Fibroblast of skin of left biceps (primary cell): ENCODE measurements at places on chromosomes 3 and 15.

- peak; percentile 29 for DNase-seq
Observed at GRCh38 chr15:85044251-85044853, 62.7 kb downstream of the PDE8A start.

GRCh38 chr3:72669224-72669623 lies 179.0 kb downstream of the SHQ1 start:
- no peak for DNase-seq

GRCh38 chr3:135248213-135248612 lies 453.2 kb downstream of the EPHB1 start:
- DNase-seq = no peak

DNA sequence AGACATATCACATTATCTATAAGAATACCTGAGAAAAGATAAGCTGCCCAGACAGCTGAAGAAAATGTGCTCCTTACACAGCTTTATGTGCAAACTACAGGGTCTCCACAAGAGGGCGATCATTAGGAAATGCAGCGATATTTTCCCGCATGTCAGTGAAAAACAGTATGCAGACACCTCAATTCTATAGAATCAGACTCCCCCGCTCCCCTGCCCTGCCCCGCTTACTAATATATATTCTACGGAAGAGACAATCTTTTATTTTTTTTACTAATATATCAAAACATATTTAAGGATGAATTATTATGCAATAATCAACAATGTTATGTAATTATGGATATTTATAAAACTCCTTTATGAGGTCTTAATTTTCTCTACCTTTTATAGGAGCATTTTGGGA lies 681.3 kb downstream of the ROBO1 start:
- no peak for DNase-seq

DNA sequence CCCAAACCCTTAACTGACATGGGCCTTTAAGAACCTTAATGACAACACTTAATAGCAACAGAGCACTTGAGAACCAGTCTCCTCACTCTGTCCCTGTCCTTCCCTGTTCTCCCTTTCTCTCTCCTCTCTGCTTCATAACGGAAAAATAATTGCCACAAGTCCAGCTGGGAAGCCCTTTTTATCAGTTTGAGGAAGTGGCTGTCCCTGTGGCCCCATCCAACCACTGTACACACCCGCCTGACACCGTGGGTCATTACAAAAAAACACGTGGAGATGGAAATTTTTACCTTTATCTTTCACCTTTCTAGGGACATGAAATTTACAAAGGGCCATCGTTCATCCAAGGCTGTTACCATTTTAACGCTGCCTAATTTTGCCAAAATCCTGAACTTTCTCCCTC lies 49.9 kb downstream of the PGPEP1L start:
- DNase-seq = no peak

GRCh38 chr3:13846238-13846637 lies 33.6 kb downstream of the WNT7A start:
- DNase-seq = no peak

- no peak for DNase-seq
Observed at GRCh38 chr15:65759441-65759840, 32.7 kb downstream of the DENND4A start.

- no peak for DNase-seq
Observed at GRCh38 chr15:27863000-27863399, 236.1 kb downstream of the OCA2 start.

- peak; percentile 8 for DNase-seq
Observed at GRCh38 chr3:183895296-183895695, 10.6 kb upstream of the PARL start.

DNA sequence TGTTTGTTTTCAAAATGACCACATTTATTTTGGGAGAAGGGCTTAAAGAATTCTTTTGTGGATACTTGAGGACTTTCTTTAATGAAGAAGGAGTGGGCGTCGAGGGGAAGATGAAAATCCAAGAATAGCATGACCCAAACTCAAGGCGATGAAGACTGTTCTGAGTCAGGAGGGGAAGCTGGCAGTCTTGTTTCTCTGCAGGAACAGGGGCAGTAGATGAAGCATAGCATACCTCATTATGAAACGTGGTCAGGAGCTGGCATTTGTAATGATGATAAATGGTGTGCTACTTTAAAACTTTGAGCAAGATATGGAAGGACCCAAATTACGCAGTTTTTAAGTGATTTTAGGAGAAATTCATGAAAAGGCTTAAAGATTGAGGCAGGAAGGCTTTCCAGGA lies 549.0 kb downstream of the IGSF11 start:
- DNase-seq = no peak

GRCh38 chr15:85407421-85408269 lies 27.2 kb downstream of the AKAP13 start:
- no peak for DNase-seq

- no peak for DNase-seq
Observed at GRCh38 chr3:104206925-104207324, 1159.8 kb upstream of the ALCAM start.

DNA sequence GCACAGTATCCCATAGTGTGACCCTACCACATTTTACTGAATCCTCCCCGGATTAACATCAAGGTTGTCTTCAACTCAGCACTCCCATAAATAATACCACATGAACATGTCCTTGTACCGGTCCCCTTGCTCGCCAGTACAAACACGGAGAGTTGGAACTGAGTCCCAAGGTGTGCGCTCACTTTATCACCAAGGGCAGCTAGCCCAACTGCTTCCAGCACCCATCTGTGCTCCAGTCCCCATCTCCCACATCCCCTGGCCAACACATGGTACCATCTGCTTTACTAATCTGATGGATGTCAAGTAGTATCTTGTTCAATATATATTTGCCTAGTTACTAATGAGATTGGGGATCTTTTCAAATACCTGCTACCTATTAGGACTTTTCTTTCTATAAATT lies 64.7 kb downstream of the ISG20 start:
- no peak for DNase-seq

DNA sequence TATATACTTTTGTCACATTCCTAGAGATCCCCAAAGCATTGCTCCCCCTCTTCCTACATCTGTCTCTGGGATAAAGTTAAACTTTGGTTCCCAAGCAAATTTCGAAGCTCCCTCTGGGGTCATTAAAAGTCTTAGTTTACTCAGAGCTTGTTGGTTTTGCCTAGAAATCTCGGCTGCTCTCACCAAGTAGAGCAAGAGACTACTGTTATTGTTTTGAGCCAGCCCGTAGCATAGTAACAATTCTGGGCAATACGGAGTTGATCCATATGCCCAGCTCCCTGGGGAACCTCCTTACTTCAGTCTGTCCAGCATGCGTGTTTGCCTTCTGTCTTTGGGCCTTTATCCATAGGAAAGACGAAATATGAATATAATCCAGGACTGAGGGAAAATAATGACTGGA lies 10.0 kb upstream of the P3H2 start:
- DNase-seq = no peak

DNA sequence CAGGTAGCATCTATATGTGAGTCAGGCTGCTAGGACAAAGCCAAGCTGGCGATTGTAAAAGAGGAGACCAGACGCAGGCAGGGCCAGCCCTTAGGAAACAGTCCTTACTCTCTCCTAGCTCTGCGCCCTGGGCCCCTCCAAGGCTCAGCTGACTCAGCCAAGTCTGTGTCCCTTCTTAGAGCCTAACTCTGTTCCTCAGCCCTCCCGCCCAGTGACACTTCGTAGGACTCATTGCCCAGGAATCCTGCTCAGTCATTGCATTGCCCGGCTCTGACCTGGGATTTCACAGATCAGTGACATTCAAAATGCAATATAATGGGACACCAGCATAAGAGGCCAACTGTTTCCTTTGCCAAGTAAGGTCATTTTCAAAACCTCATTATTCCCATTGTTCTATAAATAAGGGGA lies 244.2 kb downstream of the TLE3 start:
- peak; percentile 47 for DNase-seq

DNA sequence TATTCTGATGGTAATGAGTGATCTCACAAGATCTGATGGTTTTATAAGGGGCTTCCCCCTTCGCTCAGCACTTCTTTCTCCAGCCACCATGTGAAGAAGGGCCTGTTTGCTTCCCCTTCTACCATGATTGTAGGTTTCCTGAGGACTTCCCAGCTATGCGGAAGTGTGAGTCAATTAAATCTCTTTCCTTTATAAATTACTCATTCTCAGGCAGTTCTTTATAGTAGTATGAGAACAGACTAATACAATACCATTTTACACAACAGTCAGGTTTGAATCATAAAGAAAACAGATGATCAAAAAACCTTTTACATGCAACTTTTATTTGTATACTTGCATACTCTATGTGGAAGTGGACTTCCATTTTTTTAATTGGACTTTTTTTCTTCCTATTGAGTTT lies 46.7 kb upstream of the CBLB start:
- no peak for DNase-seq

GRCh38 chr15:82810890-82811426 lies 1.5 kb downstream of the WHAMM start:
- no peak for DNase-seq

GRCh38 chr15:69552057-69552815 lies 99.6 kb downstream of the RPLP1 start:
- no peak for DNase-seq

GRCh38 chr3:183233966-183234365 lies 19.1 kb upstream of the B3GNT5 start:
- DNase-seq = no peak

- DNase-seq = no peak
Observed at GRCh38 chr3:142844339-142844977, 44.4 kb downstream of the PCOLCE2 start.

- no peak for DNase-seq
Observed at GRCh38 chr3:39146083-39146501, 7.3 kb downstream of the CSRNP1 start.

GRCh38 chr3:35651851-35652250 lies 12.5 kb downstream of the ARPP21 start:
- DNase-seq = no peak

DNA sequence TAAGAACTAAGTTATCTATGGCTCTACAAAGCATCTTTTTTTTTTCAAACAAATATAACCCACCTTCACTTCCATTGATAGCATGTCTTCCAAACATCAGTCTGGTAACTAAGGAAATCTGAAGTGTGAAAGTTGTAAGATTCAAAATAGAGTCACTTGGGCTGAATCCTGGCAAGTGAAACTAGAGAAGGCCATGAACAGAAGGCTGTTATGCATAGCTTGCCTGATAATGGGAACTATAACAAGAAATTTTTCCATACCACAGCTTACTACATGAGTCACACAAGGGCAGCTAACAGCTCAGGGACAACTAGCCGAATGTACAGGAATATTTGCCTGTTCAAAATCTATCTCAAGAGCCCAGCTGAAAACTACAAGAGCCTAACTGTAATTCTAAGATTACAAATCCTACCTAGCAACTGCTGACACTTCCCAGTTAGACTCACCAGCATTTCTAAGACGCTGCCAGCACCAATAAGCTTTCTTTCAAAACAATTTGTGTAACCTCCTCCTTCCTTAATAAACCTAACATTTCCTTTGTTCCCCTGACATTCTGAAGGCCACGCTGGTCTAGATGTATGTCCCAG lies 1066.5 kb downstream of the PLOD2 start:
- DNase-seq = peak; percentile 25

DNA sequence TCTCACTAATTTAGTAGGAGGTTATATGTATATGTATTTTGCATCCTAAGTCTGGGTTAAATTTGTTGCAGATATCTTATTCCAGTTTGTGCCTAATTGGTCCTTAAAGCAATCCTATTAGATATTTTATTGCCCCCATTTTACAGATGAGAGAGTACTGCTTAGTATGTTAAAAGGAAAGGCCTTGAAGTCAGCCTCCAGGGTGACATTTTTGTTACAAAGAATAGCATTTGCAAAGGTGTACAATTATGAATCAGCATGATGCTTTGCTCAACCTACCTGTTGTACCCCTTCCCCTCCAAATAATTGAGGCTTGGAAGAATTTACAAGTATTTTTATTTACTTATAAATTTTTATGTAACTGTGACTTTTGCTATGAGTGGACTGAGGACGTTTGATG lies 14.0 kb downstream of the STT3B start:
- DNase-seq = no peak

- no peak for DNase-seq
Observed at GRCh38 chr15:34821831-34822230, 26.5 kb upstream of the ACTC1 start.

GRCh38 chr3:106018929-106019550 lies 150.2 kb upstream of the CBLB start:
- no peak for DNase-seq

- DNase-seq = no peak
Observed at GRCh38 chr15:51119120-51119519, 24.4 kb upstream of the TNFAIP8L3 start.

DNA sequence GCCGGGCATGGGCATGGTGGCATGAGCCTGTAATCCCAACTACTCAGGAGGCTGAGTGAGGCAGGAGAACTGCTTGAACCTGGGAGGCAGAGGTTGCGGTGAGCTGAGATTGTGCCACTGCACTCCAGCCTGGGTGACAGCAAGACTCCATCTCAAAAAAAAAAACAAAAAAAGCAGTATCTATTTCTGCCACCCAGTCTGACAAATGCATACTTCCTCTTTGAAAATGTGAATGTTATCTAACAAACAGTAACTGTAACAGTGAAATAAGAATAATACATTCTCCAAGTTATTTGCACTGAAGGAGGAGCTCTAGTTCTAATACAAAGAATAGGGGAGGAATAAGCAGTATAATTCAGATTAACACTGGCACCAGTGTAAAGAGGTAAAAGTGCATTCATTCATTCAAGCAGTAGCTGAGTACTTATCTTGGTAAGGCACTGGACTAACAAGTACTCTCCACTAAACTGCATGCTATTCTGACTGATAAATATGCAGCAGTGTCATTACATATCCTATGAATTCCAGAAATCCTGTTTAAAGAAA lies 12.9 kb downstream of the VPS13C start:
- no peak for DNase-seq

DNA sequence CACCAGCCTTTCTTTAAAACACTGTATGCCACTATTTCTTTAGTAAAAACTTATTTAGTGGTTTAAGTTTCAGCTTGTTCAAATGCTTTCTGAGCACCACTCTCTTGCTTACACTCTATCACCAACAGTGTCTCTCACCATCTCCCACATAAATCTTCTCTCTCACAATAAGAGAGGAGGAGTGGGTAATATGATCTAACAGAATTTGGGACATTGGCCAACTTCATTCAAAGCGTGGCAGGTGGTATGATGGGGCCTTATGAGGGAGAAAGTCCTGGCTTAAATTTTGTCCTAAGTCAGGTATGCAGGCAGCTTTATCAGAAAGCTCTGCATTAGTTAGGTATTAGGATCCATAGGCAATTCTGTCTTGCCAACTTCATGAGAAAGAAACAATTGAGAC lies 1132.5 kb downstream of the TUSC7 start:
- DNase-seq = no peak

- DNase-seq = no peak
Observed at GRCh38 chr3:127016461-127016860, 33.5 kb downstream of the PLXNA1 start.

- no peak for DNase-seq
Observed at GRCh38 chr3:98500019-98500418, 2.5 kb downstream of the OR5K2 start.

DNA sequence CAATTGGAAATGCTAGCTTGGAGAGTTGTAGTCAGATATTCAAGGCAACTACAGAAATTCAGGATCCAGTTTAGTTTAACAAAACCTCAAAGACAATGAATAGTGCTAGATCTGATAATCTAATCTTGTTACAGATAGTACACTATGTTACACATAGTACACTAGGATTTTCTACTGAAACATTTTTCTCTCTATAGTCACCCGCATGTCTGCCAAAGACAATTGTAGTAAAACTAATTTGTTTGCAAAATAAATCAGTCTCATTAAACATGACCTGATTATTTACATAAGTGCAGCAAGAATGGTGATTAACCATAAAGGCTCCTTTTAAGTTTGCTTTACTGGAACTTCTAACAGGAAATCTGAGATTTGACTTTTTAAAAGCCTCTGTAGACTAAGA lies 52.0 kb downstream of the ILDR1 start:
- DNase-seq = no peak

GRCh38 chr3:72810659-72811434 lies 37.4 kb downstream of the SHQ1 start:
- DNase-seq = no peak
